ENCODE measurements at places on chromosomes 6 and 20. TPM values are rescaled to one million over a fixed set of nuclear protein-coding genes. Genes with fewer than 3 reads are reported as not detected.

DPPA5 gene
- total RNA-seq: not detected

CHRNA4 gene
- not detected for total RNA-seq

CYP39A1 gene
- 1.2 TPM for total RNA-seq

OLIG3 gene
- total RNA-seq: not detected

TMEM217 gene
- total RNA-seq: not detected

TREML2 gene
- not detected for total RNA-seq

ELOVL4 gene
- 0.85 TPM for total RNA-seq

C6orf58 gene
- not detected for total RNA-seq

PBX2 gene
- 74.3 TPM for total RNA-seq

DNA sequence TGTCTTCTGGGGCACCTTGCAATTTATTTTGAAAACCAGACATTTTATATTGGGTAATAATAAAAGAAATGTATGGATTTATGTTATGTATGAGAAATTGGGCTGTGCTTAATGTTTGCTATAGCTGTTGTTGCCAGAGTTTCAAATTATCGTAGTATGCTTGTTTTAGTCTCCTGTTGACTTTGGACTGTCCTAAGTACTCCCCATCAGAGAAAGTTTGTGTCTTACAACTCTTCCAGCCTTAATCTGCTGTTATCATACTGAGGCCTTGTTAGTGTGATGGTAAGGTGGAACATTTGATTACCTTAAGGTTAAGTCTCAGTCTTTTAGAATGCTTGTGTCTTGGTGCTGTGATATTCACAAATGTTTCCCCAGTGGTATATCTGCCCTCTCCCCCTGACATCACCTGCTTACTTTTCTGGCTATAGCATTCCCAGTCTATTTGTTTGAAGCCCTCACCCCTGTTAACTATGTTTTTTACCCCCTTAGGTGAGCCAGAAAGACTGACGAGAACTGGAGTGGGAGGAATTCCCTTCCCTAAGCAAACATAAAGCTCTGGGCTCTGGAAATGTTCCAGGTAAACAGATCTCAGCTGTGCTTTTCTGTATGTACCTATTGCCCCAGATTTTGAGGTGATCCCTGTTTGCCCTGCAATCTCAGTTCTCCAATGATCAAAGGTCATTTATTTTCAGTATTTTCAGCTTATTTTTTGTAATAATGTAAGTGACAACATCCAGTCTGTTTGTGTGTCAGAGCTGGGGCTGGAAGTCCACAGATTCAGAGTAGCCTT lies 581.1 kb upstream of the CITED2 start:
- no peak for DNase-seq

DNA sequence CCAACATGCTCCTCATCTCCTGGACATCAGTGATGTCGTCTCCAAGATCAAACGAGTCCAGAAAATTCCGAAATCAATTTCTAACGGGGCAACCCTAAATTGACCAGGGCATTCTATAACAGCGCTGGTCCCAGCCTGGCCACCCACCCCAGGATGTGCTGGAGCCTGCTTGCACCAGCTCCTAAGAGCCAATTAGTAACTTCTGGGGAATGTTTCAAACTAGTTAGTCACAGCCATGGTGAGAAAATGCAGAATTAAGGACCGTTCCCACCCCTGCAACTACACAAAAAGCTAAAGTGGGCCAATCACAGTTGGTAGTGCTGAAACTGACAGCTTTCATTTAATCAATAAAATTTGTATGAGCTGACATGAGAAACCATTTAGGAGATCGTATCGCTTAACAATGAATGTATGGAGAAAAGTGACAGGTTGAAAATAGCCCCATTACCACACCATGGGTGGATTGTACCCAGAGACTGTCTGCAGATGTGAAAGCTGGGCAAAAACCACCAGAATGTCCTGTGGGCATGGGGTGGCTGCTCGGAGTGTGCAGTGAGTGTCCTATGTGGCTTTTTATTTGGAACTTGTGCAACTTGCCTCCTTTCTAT lies 165.7 kb upstream of the AFDN start:
- no peak for DNase-seq

GRCh38 chr20:1456300-1456699 lies 10.3 kb downstream of the NSFL1C start:
- no peak for DNase-seq

DNA sequence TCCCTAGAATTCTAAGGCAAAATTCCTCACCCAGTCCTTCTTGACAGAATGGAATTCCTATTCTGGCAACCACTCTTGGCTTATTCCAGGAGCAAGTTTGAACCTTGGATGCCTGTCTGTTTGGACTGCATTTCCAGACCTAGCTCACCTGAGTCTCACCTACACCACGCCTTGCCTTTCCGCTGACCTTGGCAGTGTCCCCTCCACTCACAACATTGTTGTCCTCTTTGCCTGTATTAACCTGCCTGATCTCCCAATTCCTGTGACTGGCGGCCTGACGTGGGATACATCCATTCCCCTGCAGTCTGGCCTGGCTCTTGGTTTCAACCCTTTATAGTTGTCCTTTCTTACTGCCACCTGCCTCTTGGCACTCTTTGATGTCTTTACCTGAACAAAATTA lies 281.4 kb upstream of the SOX4 start:
- DNase-seq: no peak

- DNase-seq: no peak
Measured at GRCh38 chr6:54981647-54982046, 135.1 kb downstream of the FAM83B start.

DNA sequence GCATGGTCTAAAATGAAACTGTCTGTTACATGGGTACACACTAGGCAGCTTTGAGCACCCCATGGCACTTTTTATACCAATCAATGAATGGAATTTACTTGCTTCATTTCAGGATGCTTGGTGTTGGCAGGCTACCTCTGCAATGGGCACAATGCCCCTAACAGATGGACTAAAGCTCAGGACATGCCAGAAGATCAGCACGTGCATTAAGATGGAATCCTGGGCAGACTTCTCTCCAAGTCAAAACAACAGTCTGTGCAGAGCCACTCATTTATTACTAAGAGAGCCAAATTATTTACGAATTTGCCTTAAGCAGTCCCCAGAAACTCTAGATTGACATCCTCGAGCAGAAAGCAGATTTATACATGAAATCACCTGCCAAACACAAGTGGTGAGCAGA lies 55.8 kb upstream of the SCML4 start:
- no peak for DNase-seq

DNA sequence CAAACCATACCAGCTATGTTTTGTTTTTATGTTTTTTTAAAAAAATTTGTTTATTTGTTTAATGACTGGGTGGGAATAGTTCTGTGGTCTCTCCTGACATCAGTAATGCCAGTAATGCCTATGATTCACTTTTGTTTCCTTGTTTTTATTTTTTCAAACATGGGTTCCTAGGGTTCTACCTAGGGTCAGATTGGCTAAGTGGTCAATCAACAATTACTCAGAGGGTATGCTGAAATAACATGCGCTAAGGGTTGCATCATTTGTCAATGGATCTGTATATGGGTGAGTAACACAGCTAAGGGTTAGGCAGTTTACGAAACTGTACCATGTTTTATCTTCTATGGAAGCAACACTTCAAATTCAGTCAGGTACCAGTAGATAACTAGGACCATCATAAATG lies 583.8 kb upstream of the GJE1 start:
- no peak for DNase-seq

DNA sequence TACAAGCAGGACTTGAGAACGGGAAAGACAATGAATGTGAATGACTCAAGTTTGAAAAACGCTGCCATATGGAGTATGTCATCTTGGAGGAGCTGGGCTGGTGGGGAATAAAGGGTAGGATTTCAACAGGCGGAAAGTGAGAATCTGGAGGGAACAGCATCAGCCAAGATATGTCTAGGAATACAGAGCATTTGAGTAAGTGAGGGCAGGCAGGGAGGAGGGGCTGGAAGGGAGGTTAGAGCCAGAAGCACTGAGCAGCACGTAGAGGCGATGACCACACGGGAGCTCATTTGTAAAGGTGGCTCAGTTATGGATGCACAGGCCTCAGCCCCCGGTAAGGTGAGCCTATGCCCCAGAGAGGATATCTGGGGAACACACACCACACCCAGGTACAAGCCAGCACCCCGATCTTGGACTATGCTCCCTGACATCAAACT lies 115.1 kb downstream of the ZMYND8 start:
- no peak for DNase-seq

- DNase-seq: no peak
Measured at GRCh38 chr6:163371129-163371528, 43.4 kb upstream of the QKI start.

- no peak for DNase-seq
Measured at GRCh38 chr6:14922706-14923460, 323.0 kb upstream of the JARID2 start.

DNA sequence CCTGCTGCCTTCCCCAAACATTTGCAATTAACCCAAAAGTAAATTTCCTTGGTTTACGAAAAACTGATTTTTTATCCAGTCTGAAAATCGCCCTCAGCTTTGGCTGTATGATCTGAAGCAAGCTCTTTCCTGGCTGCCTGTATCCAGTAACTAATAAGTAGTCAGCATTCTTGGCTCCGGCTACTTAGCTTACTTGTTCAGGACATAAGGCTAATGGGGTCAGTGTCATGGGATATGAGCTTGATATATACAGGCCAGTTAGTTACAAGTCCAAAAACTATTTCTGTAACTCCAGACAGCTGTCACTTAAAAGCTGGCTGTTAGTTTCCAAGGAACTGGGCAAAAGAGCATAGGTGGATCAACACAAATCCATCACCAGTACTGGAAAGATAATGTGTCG lies 56.2 kb downstream of the KHDC1L start:
- no peak for DNase-seq

DNA sequence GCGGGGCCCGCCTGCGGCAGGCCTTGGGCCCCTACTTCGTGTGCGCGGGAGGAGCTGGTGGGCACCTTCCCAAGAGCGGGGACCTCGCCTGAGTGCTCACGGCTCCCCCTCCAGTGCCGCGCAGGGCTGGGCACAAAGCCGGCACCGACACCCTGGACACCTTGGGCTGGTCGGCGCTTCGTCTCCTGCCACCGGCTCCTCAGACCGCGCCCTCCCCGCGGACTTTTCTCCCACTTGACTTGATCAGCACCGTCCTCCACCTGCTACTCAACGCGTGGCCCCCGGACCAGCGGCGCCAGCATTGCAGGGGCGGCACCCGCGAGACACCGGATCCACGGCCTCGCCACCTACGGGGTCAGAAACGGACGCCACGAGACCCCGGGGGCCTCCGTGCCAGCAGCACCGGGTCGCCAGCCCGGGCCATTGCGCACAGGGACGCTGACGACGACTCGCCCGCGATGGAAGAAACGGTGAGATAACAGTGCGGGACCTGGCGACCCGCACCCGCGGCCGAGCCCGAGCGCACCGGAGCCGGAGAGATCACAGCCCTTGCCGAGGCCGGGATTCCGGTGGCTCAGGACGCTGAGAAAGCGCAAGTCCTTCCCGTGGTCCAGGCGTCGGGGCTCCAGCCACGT lies 154.2 kb downstream of the DLL1 start:
- DNase-seq: peak; percentile 42

GRCh38 chr6:158789115-158789917 lies 29.9 kb downstream of the EZR start:
- no peak for DNase-seq

GRCh38 chr20:19423097-19423899 lies 210.9 kb downstream of the SLC24A3 start:
- no peak for DNase-seq

DNA sequence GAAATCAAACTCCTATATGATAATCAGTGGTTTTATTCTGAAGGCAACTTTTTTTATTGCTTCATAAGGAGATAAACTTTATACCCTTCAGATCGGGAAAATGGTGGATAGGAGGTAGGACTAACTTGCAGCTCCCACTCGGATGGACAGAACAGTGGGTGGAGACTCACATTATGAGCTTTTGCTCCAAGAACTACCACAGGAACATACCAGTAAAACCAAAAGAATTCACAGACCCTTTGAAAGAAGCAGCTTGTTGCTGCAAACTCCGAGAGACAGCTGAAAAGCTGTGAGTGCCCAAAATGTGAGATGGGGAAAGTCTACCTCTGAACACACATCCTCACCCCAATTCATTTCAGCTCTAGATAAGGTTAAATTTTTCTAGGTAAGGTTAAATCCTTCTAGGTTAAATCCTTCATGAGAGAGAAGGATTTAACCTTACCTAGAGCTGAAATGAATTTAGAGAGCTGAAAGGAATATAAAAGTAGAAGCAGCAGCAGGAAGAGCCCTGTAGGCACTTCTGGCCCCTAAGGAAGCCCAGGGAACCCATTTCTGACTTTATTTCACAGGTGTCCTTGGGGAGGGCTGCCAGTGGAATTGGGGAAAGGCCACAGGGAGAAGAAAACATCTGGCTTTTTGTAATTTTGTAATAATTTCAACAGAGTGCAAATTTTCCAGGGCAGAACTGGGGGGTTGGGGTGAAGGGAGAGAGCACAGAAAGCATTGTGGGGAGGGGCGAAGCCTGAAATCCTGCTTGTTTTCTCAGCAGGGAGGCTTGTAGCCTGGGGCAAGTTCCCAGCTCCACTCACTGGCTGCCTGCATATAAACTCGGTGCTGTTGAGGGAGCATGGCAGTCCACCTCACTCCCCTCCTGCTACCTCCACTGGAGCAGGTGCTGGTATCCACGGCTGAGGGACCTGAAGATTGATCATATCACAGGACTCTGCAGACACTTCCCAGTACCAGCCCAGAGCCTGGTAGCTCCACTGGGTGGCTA lies 65.9 kb upstream of the HCRTR2 start:
- no peak for DNase-seq

- no peak for DNase-seq
Measured at GRCh38 chr6:111777357-111777756, 95.9 kb downstream of the FYN start.

DNA sequence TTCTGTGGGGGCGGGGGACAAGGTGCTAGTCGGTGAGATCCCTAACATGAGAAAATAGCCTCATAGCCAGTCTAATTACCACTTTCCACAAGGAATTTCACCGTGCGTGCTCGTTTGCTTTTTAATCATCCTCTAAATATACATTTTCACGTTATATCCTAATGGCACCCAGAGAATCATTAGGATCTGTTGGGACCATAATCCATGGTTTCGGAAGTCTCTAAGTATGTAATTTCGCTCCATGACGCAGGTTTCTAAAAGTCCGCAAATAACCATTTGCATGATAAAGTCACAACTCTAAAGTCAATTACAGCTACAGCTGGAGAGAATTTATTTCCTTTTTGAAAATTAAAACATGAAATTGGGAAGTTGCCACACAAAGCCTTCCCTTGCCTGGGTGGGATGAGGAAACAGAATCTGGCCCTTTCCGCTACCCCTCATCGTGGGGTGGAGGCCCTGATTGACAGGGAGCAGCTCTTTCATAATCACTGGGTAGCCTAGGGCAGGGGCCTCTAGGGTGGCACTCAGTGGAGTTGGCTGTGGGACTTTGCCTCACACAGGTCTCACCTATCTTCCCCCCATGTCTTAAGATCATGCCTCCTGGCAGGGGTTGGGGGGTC lies 81.9 kb downstream of the LRFN2 start:
- no peak for DNase-seq

GRCh38 chr6:75997696-75998095 lies 74.8 kb downstream of the IMPG1 start:
- DNase-seq: no peak

- DNase-seq: peak; percentile 71
Measured at GRCh38 chr20:62739581-62740285, 31.1 kb downstream of the NTSR1 start.

DNA sequence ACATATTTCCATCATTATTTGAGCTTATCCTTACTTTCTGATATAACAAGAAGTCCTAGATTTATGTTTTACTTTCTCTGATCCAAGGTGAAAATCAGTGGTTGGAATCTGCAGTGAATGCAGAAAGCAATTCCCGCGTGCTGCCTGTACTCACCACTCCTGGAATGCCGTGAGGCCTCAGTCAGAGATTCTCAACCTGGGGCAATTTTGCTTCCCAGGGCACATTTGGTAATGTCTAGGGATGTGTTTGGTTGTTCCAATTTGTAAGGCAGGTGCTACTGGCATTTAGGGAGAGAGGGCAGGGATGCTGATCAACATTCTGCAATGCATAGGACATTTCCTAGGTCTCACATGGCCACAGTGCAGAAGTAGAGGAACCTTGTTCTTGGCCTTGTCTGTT lies 23.9 kb downstream of the CST4 start:
- DNase-seq: no peak
